ENCODE measurements at places on chromosomes 1 and 21. TPM values are rescaled to one million over a fixed set of nuclear protein-coding genes. Genes with fewer than 3 reads are reported as not detected.

DNA sequence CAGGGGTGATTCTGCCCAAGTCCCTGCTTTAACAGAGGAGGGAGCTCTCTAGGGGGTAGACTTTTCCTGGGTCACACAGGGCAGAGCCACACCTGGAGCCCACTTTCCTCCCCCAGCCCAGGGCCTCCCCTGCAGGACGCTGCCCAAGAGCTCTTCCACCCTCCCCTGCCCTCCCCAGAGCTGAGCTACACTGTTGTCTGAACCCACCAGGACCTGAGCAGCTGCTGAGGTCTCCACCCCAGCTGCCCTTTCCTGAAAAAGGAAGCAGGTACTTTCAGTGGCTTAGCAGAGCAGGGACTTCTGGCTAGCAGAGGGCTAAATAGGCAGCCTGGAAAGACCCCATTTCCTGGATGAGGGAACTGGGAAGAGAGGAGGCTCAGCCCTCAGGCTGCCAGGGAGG is 169.3 kb upstream of the ETV3 start:
- no peak for DNase-seq

DNA sequence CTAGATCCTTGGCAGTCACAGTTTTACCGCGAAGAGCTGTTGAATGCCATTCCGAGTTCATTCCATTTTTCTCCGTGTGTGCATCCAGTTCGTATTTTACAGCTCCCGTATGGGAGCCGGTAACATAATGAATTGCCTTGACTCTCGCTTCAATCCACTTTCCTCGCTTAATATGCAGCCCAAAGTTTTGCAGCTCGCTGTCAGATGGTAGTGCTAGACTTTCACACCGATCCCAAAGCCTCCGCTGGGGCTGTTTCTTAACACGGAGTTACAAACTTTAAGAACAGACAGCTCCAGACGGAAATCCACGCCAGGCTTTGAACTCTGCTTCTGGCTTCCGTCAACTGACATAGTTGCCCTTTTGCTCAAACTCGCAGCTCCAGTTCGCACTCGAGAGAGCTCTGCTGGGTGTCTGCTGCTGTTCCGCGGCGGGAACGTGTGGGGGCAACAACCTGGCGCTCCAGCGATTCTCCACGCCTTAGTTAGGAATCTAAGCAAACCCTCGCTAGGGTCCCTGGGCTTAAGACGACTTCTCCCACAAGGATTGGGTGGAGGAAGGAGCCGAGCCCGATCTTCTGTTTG is 3.5 kb upstream of the ARID1A start:
- DNase-seq, result peak; percentile 83

- DNase-seq, result no peak
These were observed 309.7 kb upstream of the ZRANB2 start for GRCh38 chr1:71390518-71390917.

DNA sequence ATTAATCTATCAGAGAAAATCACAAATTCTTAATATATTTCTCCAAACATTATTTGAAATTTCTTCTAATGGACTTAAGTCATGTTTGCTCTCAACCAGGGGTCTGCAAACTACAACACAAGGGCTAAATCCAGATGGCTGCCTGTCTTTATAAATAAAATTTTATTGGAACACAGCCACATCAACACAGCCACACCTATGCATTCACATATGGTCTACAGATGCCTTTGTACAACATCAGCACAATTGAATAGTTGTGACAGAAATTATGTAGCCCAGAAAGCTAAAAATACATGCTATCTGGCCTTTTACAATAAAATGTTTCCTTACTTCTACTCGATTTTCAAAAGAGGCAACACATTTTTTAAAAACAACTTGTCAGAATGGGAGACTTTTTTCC is 103.9 kb downstream of the DPYD start:
- DNase-seq, result no peak

DNA sequence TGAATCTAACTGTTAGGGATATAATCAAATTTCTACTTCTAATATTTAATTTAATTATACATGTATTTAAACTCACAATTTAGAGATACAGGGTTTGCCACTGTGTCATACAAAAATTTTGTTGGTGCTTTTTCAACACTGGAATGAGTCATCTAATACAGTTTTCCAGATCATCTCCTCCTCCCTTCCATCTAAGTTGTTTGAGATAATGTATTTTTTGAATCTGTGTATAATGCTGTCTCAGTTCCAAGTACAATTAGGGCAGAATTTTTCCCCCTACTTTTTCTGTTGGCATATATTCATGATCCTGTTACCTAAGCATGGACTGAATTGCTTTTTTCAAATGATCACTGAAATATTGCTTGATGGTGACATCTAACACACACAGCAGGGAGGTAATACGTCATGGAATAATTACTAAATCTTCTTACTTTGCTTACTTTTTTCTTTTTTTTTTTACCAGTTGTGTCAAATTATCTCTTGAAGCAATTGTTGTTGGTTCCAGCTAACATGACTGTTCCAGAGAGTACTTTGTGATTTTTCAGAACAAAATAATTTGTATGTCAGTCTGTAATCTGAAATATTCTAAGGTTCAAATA is 146.0 kb downstream of the MAGI3 start:
- no peak for DNase-seq

GRCh38 chr21:44306936-44307704 is 7.3 kb downstream of the PFKL start:
- DNase-seq, result no peak

GRCh38 chr1:26025517-26025916 is 3.9 kb downstream of the EXTL1 start:
- no peak for DNase-seq

DNA sequence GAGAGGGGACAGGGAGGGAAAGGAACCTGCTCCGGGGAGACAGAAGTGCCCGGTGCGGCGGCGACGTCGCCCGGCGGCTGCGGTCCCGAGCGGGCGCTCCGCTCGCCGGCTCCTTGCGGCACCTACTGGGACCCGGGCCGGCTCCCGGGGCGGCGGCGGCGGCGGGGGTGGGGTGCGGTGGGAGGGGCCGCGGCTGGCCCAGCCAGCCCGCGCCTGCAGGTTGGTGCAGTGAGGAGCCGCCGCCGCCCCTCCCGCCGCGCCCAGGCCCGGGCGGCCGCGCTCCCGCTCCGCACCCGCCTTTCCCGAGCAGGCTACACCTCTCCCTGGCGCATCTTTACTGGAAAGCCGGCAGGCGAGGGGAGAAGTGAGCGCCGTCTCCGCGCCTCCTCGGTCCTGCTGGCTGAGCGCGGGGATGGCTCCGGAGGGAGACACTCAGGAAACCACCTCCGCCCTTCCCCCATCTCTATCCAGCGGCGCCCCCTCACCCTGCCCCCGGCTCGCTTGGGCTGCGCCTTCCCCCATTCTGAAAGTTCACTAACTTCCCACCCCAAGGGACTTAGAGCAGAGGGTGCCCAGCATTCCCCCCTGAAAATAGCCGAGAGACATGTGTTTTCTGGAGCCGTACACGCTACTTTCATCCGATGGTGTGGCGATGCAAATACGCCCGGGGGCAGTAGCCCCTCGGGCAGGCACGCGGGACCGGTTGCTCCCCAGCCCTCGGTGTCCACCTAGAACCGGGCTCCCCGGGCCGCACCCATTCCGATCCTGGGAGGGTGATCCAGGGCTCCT is at the start of gene PLD5:
Gene PLD5 (minus strand): TSS at position 127 of the 789 bp plus-strand sequence.
- no peak for DNase-seq

Gene OR2T35
- total RNA-seq, result not detected

Gene IL20
- total RNA-seq, result not detected
